Hippocampal formation (tissue), 2 donors: ENCODE measurements at places on chromosomes 12 and 14.

GRCh38 chr14:30005114-30005808, 77.6 kb upstream of the PRKD1 start:
- no peak for DNase-seq

DNA sequence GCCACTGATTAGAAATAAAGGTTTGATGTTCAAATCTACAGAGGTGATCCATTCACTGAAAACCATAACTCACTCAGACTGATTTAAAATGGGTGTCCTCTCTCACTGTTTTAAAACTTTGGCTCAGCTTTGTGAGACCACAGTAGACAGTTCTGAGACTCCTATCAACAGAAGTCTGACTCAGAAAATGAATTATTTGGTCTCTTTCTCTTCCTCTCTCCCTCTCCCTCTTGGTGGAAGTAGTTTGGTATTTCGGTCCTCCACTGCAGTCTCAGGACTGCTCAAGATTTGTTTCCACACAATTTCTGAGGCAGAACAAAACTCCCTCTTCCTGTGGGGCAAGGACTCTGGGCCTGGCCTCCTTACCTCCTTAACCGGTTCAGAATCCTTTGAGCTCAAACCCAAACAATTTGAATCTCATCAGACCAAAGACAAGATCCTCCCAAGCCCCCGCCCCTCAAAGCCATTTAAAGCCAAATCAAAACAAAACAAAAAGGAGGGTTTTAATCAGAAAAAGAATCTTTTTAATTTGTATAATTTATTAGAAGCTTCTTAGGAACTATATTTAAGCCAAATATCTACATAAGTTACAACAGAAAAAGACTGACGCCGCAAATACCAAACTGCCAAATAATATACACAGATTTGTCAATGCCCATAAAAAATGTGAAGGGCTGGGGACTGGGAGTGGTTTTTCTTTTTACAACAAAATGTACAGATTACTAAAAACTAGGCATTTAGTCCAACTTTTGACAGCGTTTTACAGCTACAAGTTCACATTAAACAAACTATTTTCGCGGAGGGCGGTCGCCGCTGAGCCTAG, 3.9 kb downstream of the NKX2-1 start:
- DNase-seq, result no peak

- DNase-seq, result no peak
These were observed 21.7 kb upstream of the KICS2 start for GRCh38 chr12:64243809-64244208.

GRCh38 chr12:109169686-109170085, 53.3 kb downstream of the ACACB start:
- DNase-seq, result no peak

DNA sequence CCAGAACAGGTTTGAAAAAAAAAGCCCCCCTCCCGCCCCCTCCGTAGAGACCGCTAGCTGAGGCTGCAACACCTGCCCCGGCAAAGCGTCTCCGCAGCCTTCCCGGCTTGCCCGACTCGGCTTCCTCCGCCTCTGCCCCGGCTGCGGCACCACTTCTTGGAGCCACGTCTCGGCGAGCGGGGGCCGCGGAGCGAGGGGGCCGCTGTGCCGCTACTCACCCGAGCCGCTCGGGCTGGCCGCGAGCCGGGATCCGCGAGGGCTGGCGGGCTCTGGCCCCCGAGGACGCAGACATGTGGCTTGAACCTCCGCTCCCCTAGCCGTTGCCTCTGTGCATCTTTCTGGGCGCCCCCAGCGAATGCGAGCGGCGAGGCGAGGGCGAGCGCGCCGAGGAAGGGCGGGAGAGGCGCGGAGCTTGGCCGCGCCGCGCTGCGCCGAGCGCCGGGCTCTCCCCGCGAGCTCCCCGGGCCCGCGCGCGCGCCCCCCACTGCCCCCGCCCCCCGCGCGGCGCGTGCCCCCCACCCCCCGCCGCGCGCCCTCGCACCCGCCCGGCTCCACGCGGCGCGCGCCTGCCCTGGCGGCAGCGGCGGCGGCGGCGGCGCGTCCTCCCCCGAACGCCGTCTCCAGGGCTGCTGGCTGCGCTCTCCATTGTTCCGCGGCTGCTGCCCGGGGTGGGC, 249.5 kb downstream of the APAF1 start:
- DNase-seq, result peak; percentile 62

GRCh38 chr12:2376908-2377657, 324.3 kb downstream of the CACNA1C start:
- DNase-seq, result no peak

DNA sequence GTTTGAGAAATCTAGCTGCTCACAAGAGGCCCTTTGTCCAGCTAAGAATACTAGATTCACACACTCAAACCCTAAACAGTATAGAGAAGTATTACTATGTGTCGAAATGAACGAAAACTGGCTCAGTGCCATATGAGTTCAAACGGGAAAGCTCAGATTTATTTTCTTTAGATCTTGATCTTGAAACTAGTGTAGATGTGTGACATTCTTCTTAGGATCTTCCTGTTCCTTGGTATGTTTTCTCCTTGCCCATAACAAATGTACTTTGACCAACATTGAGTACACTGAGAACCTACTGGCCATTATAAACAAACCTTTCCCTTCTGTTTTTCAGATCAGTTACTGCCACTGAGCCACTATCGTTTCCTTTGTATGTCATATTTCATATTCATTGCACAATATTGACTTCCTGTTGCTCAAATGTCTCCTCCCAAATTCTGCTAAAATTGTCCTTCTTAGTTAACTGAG, 21.3 kb downstream of the MYBPC1 start:
- DNase-seq, result no peak

DNA sequence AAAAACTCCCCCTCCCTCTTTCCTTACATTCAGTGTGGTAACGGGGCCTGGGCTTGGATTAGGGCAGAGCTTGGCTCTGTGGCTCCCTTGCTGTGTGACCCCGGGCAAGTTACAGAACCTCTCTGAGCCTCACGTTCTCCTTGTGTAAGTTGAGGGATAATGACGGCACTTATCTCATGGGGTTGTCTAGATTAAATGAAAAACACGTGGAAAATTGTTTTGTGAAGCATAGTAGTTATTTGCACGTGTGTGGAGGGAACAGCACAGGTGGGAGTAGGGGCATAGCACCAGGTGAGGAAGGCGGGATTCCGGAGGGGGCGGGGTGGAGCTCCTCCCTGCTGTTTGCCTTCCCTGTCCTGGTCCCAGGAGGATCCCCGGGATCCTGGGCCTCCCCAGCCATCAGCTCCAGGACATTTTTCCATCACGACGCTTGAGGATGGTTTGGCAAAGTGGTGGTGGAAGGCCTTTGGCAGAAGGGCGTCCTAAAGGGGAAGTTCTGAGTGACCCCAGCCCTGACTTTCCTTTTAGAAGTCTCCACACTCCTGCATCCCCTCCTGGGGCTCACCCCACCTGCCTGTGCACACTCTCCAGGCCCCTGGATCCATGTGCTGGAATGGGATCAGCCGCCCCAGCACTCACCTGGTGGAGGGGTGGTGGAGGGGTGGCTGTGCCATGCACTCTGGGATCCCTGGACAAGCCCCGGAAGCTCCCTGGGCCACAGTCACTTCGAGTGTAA, 22.7 kb downstream of the LRTM2 start:
- no peak for DNase-seq

GRCh38 chr12:22628228-22628627, 3.3 kb downstream of the ETNK1 start:
- no peak for DNase-seq

GRCh38 chr12:28172434-28173030, 17.7 kb upstream of the CCDC91 start:
- DNase-seq, result no peak

GRCh38 chr14:81113176-81113575, 107.6 kb downstream of the GTF2A1 start:
- DNase-seq, result no peak

GRCh38 chr14:100384819-100385813, 62.0 kb downstream of the SLC25A47 start:
- peak; percentile 66 for DNase-seq

DNA sequence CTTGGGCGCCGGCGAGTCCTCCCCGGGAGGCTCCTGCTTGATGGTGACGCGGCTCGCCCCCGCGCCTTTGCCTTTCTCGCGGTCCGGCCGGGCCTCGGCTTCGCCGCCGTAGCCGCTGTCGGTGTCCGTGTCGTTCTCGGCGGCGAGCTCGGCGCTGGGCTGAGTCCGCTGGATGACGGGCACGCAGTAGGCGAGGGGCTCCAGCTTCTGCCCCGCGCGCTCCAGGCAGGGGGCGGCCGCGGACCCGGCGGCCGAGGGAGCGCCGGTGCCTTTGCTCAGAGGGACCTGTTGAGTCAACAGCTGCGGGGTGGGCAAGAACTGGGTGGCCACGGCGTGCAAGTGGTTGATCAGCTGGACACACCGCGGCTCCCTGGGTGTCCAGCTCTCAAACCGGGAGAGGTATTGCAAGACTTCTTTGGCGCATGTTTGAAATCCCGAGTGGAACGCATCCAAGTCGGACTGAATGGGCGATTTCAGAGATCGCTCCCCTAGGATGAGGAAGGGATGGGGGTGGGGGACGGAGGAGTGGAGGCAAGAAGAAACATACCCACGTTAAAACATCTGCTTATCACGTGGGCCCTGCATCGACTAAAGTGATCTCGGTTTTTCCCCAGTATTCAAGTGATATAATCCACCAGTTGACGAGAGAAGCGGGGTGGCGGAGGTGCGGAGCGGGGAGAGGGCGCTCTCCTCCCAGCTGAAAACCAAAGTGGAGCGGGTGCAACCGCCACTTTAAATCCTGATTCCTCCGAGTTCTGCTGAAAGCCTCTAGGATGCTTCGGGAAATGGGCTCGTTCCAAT, 2.0 kb downstream of the BHLHE41 start:
- DNase-seq, result peak; percentile 72
